ENCODE measurements at places on chromosomes 6 and 20. TPM values are rescaled to one million over a fixed set of nuclear protein-coding genes. Genes with fewer than 3 reads are reported as not detected.

Gene RIMS4
- not detected for total RNA-seq

Gene PRPH2
- total RNA-seq: not detected

Gene COL21A1
- total RNA-seq: 0.10 TPM

Gene CAGE1
- 0.03 TPM for total RNA-seq

Gene NRSN1
- not detected for total RNA-seq

Gene NOTCH4
- total RNA-seq: 1.1 TPM

Gene CTCFL
- total RNA-seq: not detected

Gene C20orf204
- 0.50 TPM for total RNA-seq

Gene TNFRSF6B
- 5.9 TPM for total RNA-seq

Gene KIAA1755
- total RNA-seq: not detected

Gene POU5F1
- not detected for total RNA-seq

Gene SLA2
- not detected for total RNA-seq

Gene C20orf141
- total RNA-seq: 0.50 TPM

Gene DEFB124
- not detected for total RNA-seq

Gene MCHR2
- not detected for total RNA-seq

Gene OXT
- not detected for total RNA-seq

DNA sequence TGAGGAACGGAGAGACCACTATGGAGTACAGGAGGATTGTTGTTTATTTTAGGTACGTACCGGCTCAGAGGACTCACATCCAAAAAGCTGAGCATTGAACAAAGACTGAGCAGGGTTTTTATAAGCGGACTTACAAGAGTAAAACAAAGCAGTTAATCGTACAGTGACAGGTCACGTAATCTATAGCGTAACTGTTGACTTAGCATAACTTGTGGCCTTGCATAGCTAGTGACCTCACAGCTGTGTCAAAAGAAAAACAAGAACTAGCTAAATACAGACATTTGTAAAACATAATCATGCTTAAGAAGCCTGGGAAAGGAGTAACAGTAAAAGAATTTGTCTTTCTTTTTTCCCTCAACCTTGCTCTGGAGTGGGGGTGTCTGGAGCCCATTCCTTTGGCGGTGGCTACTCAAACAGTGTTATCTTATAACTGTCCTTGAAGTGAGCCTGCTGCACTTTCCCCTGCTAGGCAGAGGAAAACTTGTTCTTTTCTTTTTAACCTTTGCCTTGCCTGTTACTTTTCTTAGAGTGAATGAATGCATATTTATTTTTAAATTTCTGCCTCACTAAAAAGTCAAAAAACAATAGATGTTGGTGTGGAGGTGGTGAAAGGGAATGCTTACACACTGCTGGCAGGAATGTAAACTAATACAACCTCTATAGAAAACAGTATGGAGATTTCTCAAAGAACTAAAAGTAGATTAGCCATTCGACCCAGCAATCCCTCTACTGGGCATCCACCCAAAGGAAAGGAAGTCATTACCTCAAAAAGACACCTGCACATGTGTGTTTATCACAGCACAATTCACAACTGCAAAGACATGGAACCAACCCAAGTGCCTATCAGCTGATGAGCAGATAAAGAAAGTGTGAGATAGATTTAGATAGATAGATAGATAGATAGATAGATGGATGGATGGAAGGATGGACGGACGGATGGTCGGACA, 109.0 kb downstream of the TAF4 start:
- no peak for DNase-seq

DNA sequence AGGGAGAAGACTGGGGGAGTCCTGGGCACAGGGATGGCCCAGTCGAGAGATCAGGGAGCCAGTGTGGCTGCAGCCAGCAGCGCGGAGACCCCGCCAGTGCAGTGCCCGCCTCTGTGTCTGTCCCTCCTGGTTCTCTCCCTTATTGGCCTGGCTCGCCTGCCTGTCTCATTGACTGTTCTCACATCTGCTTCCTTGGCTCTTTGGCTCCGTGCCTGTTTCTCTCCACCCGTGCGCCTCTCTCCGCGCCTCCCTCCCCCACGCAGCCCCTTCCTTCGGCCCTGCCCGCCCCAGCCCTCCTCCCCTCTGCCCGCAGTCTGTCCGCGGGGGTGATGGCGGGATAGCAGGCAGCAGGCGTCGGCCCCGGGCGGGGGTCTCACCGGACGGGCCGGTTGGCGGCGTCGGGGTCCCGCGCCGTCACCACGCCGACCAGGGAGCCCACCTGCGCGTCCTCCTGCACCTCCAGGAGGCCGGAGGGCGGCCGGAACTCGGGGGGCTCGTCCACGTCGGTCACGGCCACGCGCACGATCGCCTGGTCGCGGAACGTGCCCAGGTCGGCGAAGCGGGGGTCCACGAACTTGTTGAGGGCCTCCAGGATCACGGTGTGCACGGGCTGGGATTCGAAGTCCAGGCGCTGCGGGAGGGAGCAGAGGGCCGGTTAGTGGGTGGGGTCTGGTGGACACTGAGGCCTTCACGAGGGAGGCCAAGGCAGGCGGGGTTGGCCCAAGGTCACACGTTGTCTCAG, 92.0 kb downstream of the CD40 start:
- no peak for DNase-seq

GRCh38 chr20:59697068-59697467, 92.7 kb downstream of the PHACTR3 start:
- DNase-seq: no peak

GRCh38 chr6:151112130-151112529, 127.6 kb upstream of the AKAP12 start:
- DNase-seq: no peak

- DNase-seq: peak; percentile 4
Measured at GRCh38 chr6:45105170-45105820, 222.8 kb upstream of the RUNX2 start.

- no peak for DNase-seq
Measured at GRCh38 chr6:119966484-119966883, 616.9 kb upstream of the MAN1A1 start.

GRCh38 chr6:149905911-149906371, 8.0 kb upstream of the RAET1E start:
- DNase-seq: no peak

DNA sequence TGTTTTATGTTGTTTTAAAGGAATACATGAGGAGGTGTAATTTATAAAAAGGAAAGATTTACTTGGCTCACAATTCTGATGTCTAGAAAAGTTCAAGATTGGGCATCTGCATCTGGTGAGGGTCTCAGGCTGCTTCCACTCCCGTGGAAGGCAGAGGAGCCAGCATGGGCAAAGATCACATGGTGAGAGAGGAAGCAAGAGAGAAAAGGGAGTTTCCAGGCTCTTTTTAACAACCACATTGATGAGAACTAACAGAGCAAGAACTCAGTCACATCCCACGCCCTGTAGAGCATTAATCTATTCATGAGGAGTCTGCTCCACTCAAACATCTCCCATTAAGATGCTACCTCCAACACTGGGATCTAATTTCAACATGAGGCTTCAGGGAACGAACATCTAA, 1666.3 kb downstream of the HACE1 start:
- no peak for DNase-seq

DNA sequence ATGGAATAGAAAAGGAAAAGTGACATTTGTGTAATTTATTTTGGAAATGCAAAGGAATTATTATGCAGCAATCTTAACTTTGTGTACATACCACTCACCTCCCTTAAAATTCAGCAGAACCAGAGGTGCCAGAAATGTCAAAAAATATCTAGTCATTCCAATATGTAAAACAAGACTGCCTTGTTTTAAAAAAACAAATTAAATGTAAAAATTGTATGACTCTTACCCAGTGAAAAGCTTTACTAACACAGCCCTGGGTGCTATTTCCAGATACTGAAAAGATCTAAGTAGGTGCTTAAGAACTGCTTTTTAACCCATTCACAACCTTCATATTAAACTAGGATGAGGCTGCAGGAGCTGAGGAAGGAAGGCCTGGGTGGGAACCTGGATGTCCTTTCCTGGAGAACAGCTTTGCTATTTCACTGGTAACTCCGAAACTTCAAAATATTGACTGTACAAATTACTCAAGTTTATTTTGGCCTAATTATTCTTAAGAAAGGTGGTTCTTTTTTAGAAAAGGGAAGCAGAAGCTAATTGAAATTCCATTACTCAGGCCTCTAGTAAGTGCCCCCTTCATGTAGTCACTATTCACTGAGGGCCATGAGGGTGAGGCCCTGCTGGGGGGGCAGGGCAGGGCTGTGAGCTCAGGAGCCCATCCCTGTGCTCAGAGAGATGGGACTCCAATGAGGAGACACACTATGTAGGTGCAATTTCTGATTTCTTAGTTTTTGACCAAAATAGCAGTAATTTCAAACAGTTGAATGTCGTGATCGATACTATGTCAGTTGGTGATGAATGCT, 139.6 kb downstream of the MAP3K4 start:
- DNase-seq: no peak

- DNase-seq: no peak
Measured at GRCh38 chr6:84853901-84854300, 89.5 kb upstream of the TBX18 start.

GRCh38 chr20:20712004-20712473, 405 bp downstream of the RALGAPA2 start:
- no peak for DNase-seq

GRCh38 chr6:145865595-145865994, 51.0 kb upstream of the FBXO30 start:
- DNase-seq: no peak

DNA sequence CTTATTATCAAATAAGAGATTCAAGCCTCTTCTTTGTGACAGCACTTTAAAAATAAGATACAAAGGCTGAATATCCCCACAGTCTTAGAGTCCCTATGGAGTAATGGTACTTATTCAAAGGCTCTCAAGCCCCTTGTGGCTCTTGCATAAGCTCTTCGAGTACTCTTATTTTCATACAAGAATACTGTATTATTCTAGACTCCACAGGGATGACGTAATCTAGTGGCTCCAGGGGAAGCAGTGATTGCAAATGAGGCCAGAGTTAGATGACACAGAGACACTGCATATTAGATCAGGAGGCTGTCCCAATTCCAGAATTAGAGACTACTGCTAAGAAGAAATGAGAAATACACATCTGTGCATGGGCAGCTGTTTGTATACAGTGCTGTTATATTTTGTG, 1195.9 kb upstream of the MAP3K7 start:
- DNase-seq: no peak

- no peak for DNase-seq
Measured at GRCh38 chr6:90131125-90131524, 165.5 kb downstream of the BACH2 start.

GRCh38 chr20:63625771-63626423, 1.0 kb downstream of the GMEB2 start:
- no peak for DNase-seq

- no peak for DNase-seq
Measured at GRCh38 chr6:148932731-148933130, 185.9 kb downstream of the UST start.

GRCh38 chr6:95553880-95554279, 23.5 kb upstream of the MANEA start:
- no peak for DNase-seq

GRCh38 chr6:137013738-137014602, 30.8 kb downstream of the IL20RA start:
- peak; percentile 63 for DNase-seq

DNA sequence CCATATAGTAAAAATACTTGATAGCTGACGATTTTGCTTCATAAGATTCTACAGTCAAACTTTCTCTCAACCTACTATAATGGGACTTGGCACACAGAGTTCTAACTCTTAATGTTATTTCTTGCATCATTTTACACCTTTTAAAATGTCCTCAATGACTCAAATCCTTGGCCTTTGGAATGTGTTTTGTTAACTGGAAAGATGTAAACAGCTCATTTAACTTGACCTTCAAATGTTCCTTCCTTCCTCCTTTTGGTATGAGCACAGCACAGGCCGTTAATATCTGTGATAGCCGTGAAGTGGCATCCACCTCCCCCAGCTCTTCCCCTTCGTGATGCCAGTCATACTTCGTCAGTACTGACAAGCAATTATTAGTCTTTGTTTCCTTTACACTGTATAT, 972.0 kb upstream of the CITED2 start:
- DNase-seq: no peak

DNA sequence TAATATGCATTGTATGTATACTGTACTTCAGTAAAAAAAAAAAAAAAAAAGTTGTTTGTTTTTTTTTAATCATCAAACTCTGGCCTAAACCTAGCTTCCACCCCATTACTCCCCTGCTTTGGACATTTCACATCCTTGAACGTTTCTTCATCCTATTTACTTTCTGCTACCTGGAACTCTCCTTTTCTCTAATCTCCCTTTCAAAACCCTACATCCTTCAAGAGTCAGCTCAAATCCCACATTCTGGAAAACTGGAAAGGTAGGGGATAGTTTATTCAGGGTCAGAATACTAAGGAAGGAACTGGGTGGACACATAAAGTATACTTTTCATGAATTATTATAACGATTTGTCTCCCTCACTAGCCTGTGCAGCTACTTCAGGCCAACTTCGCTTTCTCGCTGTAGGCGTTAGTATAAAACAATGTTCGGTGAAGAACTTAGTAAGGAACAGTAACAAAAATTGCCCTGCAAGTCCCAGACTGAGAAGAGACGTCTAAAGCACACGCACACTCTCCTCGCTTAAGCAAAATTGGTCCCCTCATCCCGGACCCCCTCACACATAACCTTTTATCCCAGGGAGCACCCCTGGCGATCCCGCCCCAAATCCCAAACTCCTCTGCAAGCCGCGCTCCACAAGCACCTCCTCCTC, 775 bp downstream of the PIGU start:
- DNase-seq: no peak

GRCh38 chr6:90820436-90820835, 233.6 kb upstream of the MAP3K7 start:
- peak; percentile 22 for DNase-seq

- no peak for DNase-seq
Measured at GRCh38 chr20:53713328-53714056, 119.9 kb upstream of the ZNF217 start.

- DNase-seq: no peak
Measured at GRCh38 chr6:4910037-4910760, 93.6 kb downstream of the RPP40 start.

GRCh38 chr20:6416371-6416770, 293.5 kb upstream of the FERMT1 start:
- DNase-seq: no peak

Measured in HT1080 (cell line).